Lung (tissue), 17 donors: ENCODE measurements at places on chromosomes 7 and 10.

DNA sequence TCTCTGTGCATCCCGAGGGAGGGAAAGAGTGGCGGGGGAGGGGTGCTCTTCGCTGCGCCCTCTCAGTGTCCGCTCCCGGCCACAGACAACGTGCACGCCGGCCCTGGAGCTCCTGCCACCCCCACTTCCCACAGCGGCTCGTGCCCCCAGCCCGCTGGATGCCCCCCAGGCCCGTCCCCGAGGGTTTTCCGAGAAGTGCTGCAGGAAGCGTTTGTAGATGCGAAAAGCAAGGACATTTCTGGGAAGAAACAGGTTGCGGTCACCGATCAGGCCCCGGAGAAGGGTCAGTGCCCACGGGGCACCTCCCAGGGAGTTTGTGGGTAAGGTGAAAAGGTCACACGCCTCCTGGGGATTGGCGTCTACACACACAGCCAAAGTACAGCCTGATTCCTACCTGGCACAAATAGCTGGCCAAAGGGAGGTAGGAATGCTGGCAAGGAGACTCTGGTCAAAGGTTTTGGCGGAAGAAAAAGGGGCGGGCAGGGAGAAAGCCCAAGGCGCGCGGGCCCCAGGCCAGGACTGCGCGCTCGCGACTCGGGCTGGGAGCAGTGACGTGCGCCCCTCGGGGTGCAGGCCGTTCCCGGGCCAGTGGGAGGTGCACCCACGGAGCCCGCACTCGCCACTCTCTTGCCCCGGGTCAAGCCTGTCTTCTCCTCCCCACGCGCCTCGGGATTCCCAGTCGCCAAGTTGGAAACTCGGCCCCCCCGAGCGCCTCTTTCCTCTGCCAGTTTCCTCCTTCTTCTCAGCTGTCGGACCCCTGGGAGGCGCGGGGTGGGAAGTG, 1.5 kb upstream of the NRP1 start:
- peak; percentile 84 for DNase-seq
- H3K4me1 ChIP-seq = peaks cover 24% of the 10 kb centered on the region
- no peaks in the 10 kb centered on the region for H3K36me3 ChIP-seq
- H3K4me3 ChIP-seq = peak overlapping the region; percentile 72
- H3K27ac ChIP-seq = peak overlapping the region; percentile 86

GRCh38 chr7:134366481-134366880, 49.8 kb upstream of the SLC35B4 start:
- H3K4me1 ChIP-seq = no peaks in the 10 kb centered on the region
- no peaks in the 10 kb centered on the region for H3K27me3 ChIP-seq
- H3K36me3 ChIP-seq = no peaks in the 10 kb centered on the region
- no peak overlapping the region for H3K4me3 ChIP-seq
- no peak for DNase-seq

DNA sequence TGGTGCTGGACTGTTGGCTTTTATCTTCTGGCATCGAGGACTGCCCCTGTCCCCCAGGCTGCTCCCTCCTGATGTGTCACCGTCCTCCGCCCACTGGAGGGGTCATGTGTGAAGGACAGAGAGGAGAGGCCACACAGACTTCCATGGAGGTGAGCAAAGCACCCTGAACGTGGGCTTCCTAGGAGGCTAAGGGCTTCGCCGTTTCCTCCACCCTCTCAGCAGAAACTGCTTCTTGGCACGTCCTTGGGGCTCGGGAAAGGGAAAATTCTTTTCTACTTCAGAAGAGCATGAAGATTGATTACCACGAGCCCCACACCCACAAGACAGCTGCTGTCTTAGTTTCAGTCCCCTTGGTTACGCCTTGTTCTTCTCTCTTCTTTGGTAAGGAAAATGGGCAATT, 218.2 kb downstream of the CCDC3 start:
- DNase-seq = peak; percentile 38
- peaks cover 10% of the 10 kb centered on the region for H3K27me3 ChIP-seq
- H3K36me3 ChIP-seq = no peaks in the 10 kb centered on the region
- peaks cover 5% of the 10 kb centered on the region for H3K4me1 ChIP-seq
- H3K4me3 ChIP-seq = no peak overlapping the region

- no peak overlapping the region for H3K27ac ChIP-seq
- H3K27me3 ChIP-seq = peaks cover 10% of the 10 kb centered on the region
- no peak overlapping the region for H3K4me3 ChIP-seq
- no peaks in the 10 kb centered on the region for H3K36me3 ChIP-seq
- DNase-seq = no peak
These were observed 16.0 kb downstream of the LGI1 start for GRCh38 chr10:93773705-93774104.

DNA sequence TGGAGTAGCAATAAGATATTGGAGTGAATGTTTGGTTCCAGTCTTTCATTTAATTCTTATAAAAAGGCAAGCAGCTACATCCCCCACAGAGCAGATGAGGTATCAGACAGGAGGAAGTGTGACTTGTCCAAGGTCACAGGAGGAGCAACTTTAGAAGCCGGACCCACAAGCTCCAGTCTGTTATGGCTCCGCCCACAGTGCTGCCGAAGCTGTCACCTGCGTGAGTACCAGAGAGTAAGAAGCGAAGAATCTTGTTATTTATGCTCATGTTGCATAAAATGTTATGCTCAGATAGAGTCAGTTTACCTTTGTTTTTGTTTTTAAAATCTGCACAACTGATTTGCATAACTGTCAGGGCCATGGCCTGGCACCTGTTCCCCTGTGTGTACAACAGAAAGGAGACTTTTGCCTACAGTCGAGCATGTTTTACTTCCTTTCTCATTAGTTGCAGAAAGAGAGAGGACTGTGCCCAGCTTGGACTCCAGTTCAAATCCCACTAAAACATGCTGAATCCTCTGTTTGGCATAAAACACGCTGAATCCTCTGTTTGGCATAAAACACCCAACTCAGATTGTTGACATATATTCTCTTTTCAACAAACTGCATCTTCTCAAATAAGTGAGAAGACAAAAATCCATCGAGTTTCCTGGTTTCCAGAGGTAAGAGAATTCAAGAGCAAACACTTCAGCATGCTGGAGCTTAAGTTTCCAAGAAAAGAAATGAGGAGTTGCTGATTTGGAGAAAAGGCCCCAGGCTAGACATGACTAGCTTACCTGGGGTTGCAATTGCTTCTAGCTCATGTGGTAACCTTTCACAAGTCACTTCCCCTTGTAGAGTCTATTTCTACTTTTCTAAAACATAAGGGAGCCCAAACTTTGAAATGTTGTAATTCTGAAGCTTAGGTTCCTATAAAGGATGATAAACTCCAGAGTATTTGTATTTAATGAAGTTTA, 409.8 kb upstream of the ZMIZ1 start:
- no peaks in the 10 kb centered on the region for H3K27me3 ChIP-seq
- no peak overlapping the region for H3K4me3 ChIP-seq
- DNase-seq = no peak
- H3K4me1 ChIP-seq = peaks cover 32% of the 10 kb centered on the region
- no peak overlapping the region for H3K27ac ChIP-seq

GRCh38 chr7:30727061-30727945, 24.6 kb upstream of the INMT start:
- no peak overlapping the region for H3K27ac ChIP-seq
- no peak for DNase-seq
- no peak overlapping the region for H3K4me3 ChIP-seq
- no peaks in the 10 kb centered on the region for H3K36me3 ChIP-seq
- H3K27me3 ChIP-seq = no peaks in the 10 kb centered on the region

- H3K27me3 ChIP-seq = no peaks in the 10 kb centered on the region
- H3K4me1 ChIP-seq = no peaks in the 10 kb centered on the region
- H3K27ac ChIP-seq = no peak overlapping the region
- no peak for DNase-seq
These were observed 15.8 kb downstream of the TSPAN12 start for GRCh38 chr7:120842121-120842621.
